ENCODE measurements at places on chromosomes 2 and 18.

DNA sequence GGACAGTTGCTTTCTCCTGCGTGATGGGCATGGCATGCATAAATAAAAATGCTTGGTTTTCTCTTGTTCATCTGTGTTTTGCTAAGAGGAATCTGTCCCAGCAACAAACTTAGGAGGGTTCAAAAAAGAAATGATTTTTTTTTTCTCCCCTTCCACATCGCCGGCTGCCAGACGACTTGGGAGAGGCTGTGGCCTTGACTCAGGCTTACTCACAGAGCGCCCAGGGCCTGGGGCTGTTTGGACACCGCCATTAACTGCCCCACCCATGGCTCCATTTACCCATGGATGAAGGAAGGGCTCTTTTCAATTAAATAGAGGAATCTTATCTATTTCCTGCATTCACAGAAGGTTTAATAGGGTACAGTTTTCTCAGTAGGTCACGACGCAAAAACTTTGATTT is 22.3 kb upstream of the SERPINB5 start:
- no peak for DNase-seq

DNA sequence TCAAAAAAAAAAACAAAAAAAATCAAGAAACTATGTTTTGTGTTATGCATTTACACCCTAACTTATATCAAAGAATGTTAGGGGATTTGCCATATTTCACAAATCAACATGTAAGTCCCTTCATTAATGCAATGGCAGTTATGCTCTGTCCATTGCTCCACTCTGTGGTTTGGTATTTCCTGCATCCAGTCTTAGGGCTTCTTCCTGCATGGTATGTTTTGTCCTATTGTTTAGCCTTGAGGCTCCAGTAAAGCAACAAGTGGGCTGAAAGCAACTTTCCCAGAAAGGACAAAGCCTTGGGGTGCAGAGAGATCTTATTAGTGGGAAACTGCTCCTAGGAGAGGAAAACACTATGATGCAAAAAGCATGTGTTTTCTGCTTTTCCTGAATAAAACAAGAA is 474.1 kb downstream of the IRS1 start:
- DNase-seq, result no peak

DNA sequence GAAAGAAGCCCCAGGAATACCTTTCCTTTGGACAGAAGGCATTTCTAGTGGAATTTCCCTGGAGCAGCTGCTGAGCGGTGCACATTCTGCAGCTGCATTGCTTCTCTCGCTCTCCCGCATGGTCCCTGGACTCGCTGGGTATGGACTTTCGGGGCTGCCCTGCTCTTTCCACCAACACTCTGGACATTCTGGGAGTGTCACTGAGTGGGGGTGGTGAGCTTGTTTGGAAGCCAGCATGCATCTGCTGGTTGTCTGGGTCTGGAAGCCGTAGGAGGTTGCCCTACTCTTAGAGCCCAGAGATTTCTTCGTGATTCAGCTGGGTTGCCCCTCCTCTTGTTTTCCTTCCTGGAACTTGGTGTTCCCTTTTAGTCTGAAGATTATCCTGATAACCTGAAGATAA is 52.6 kb downstream of the TWIST2 start:
- DNase-seq, result no peak

GRCh38 chr2:59866436-59866835 is 687.0 kb downstream of the BCL11A start:
- no peak for DNase-seq

GRCh38 chr2:105334211-105334610 is 3.1 kb upstream of the C2orf49 start:
- DNase-seq, result no peak

DNA sequence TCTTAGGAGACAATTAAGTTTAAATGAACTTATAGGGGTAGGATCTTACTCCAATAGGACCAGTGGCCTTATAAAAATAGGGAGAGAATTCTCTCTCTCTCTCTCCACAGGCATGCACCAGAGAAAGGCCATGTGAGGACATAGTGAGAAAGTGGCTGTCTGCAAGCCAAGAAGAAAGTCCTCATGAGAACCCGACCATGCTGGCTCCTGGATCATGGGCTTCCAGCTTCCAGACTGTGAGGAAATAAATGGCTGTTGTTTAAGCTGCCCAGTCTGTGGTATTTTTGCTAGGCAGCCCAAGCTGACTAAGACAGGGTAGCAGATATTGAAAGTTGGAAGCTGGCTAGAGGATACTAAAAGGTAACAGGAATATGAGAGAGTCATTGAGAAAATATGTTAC is 454.0 kb downstream of the NBAS start:
- no peak for DNase-seq

DNA sequence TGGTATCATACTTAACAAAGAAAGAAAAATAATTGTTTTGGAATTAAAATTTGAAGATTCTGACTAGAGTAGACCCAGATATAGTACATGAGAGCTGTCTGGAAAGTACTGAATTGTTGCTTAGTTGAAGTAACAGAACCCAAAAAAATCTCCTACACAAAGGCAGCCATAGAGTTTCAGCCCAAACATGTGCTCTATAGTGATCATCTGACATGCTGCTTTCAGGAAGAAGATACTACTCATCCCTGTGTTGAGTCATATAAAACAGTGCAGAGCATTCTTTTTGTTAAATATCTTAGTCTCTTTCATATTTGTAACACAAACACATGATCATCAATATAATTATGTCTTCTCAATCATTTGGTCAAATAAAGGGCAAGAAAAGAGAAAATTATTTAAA is 84.8 kb upstream of the PTPRM start:
- no peak for DNase-seq

GRCh38 chr2:196076778-196077568 is 8.3 kb upstream of the DNAH7 start:
- DNase-seq, result no peak

GRCh38 chr2:119760956-119761275 is 1.2 kb downstream of the PTPN4 start:
- DNase-seq, result peak; percentile 53

- no peak for DNase-seq
Observed at GRCh38 chr18:64929036-64929435, 780.1 kb upstream of the LINC00305 start.

GRCh38 chr18:24600076-24600654 is 139.7 kb downstream of the HRH4 start:
- DNase-seq, result no peak

DNA sequence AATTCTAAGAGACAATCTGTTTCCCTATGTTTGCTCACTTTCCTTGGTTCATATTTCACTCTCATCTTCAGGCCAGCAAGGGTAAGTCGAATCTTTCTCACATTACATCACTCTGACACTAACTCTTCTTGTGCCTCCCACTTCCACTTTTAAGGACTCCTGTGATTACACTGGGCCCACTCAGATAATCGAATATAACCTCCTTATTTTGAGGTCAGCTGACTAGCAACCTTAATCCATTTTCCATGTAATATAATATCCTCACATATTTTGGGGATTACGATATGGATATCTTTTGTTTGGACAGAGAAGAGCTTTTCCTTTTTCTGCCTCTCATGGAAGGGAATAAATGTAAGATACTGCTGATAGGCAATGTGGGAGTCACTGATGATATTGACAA is 2015.7 kb upstream of the LRRTM1 start:
- no peak for DNase-seq

DNA sequence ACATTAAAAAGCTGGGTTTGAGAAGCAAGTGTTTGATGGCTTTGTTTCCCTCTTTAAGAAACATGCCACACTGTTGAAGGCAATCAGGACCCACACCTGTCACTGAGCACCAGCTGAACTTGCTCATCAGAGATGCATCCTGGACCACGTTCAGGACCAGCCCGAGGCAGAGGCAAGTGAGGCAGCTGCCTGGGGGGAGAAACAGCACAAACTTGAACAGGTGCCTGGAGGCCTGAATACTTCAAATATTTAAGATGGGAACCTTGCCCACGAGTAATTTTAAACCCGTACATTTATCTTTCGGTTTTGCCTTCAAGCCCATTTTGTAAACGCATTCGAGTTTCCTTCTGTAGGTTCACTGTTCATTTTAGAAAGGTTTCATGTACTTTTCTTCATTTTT is 421.3 kb downstream of the NYAP2 start:
- DNase-seq, result no peak

DNA sequence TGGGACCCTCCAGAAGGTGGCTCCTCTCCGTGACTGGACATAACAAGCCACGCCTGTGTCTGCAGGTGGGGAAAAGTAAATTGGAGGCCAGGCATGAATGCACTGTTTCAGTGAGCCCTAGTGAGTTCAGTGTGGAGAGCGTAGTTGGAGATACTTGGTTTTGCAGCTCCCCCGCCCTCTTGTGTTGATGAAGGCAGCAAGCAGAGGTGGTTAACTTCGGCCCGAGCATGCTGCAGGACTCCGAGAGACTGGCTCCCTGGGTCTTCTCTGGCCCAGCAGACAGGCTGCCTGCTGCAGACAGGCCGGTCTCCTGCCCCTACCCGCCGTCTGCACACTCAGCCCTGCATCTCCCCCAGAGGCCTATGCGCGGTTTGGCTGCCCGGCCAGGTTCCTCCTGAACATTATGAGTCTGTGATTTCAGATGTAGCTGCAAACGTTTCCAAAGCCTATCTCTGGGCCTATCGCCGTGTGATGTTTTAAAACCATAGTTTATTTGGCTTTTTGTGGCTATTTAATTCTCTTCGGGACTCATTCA is 102.4 kb downstream of the LDLRAD4 start:
- DNase-seq, result no peak

GRCh38 chr2:36562240-36562639 is 35.7 kb downstream of the FEZ2 start:
- no peak for DNase-seq

DNA sequence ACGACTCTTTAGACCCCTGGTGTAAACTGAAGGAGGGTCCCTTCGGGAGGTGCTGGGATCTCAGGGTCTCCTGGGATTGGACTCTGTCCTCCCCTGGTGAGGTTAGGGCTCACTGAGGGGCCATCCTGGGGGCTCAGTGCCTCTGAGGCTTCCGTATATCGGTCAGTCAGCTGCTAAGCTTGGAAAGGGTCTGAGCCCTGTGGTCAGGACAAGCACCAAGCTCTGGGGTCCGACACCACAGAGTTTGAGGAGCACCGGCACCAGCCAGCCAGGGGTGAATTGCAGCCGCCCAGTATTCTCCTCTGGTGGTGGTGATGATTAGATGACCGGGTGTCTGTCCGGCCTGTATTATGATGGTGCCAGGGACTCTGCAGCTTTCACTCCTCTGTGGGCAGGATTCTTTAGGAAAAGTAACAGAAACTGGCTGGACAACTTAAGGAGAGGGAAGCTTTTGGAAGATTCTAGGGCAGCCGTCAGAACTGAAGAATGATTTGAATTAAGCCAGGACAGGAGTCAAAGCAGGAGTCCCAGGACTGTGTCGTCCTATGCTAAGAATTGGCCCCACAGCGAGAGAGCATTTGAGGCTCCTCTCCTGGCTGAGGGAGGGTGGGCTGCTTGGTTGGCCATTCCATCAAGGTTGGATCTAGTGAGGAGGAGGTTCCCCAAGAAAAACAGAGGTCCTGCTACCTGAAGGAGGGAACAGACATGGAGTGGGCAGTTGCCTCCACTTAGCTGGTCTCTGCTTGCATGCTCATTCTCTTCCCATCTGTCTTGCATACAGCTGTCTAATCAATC is 158.6 kb upstream of the HS6ST1 start:
- DNase-seq, result no peak

DNA sequence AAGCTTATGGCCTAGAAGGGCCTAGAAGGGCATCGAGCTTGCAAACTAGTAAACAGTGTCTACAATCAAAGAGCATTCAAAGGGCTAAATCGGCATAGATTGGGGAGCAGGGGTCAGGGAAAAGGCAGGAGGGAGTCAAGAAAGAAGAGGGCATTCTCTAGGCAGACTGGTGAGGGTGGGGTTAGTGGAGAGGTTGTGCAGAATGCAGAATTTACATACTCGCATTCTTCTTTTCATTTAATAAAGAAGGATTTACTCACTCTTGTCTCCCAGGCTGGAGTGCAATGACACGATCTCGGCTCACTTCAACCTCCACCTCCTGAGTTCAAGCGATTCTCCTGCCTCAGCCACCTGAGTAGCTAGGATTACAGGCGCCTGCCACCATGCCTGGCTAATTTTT is 110.7 kb downstream of the TRIM43 start:
- DNase-seq, result no peak

DNA sequence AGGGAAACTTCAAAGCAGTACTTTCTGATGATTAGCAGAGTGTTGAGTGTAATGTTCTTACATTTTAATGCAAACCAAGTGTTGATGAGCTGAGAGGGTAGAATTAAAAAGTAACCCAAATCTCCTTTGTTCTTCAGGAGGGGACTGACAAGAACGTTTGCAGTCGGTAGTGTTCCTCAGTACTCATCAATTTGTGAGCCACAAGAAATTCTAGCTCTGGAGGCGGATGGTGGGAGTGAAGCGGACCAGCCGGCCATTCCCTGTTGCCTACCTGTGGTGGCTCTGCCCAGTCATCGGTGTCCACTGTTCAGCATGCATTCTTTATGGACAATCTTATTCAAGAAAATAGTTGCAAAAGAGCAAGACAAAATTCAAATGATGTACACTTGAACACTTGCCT is 438.6 kb upstream of the POU3F3 start:
- DNase-seq, result no peak

- DNase-seq, result no peak
Observed at GRCh38 chr18:13185675-13186198, 32.8 kb upstream of the LDLRAD4 start.

DNA sequence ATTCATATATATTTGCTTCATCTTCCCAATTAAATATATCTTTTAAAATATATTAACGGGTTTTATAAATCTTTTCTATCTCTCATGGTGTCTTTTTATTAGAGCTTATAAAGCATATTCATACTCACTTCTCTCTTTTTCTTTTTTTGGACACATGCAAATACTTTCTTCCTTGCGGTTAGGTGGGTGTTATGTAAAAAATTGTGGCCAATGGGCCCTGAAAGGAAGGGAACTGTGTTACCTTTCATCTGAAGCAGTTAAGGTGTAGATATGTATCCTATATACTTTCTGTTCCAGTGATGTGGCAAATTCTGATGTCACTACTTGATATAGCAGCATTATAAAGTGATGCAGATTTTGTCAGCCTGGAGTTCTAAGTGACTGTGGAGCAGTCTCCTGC is 714.5 kb downstream of the PLCL1 start:
- DNase-seq, result no peak

DNA sequence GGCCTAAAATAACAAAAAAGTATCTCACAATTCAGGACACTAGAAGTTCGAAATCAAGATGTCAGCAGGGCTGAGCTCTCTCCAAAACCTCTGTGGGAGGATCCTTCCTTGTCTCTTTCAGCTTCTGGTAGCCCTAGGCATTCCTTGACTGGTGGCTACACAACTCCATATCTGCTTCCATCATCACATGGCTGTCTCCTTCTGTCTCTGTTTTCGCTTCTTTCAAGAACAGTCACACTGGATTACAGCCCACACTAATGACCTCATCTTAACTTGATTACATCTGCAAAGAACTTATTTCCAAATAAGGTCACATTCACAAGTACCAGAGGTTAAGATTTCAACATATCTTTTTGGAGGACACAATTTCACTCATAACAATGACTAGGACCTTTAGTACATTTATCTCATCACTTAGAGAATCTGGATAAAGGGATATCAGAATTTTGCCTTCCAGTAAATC is 275.2 kb downstream of the IRS1 start:
- DNase-seq, result no peak

GRCh38 chr2:10919771-10920621 is 8.3 kb downstream of the KCNF1 start:
- no peak for DNase-seq

- DNase-seq, result peak; percentile 27
Observed at GRCh38 chr2:8623958-8624591, 57.8 kb upstream of the ID2 start.

- no peak for DNase-seq
Observed at GRCh38 chr2:179440642-179441251, 176.1 kb upstream of the SESTD1 start.

GRCh38 chr2:111940333-111941196 is 42.2 kb downstream of the MERTK start:
- DNase-seq, result no peak

GRCh38 chr2:136894007-136894634 is 128.8 kb downstream of the THSD7B start:
- DNase-seq, result no peak
